ENCODE measurements at places on chromosomes 1 and 21.

- no peak for DNase-seq
These were observed 25.3 kb downstream of the SH3BP5L start for GRCh38 chr1:248800459-248800858.

DNA sequence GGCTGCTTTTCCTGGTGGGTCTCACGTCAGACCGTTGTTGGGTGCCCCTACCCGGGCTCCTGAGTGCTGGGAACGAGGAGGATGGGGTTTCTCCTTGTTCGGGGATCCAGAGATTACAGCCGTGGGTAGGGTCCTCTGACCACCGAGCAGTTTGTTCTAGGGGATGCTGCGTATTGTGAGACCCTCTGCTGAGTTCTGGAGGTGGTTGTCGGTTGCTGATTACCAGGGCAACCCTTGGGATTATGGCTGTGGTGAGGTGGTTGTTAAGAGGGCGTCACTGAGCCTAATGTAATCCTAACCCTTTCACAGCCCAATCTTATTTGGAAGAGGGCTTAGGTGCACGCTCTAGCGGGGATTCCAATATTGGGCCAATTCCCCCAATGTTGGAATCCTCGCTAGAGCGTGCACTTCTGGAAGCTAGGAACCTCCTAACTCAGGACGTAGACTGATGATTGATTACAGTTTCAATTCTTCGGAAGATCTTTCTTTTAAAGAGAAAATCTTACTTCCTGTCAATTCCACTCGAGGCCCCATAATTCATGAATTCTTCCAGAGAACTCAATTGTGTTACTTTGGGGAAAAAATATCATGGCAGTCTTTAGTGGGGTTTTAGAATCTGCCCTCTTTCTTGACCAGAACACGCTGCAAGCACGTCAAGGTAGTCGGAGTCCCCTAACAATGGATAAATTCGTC is 483 bp downstream of the TCEANC2 start:
- DNase-seq, result peak; percentile 53

DNA sequence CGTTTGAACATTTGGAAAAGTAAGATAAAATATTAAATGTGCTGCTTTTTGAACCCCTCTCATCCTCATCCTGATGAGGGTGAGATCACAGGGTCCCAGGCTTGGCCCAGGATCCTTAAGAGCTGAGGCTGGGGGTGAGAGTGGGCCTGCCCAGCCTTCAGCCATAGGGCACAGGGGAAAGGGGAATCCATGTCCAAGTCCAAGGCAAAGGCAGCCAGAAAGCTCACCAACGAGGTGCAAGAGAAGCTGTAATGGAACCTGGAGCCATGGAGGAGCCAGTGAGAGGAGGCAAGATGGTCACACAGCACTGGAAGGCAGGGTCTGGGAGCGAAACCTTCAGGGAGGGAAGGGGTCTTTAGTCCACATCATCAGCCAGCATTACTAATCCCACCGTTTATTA is 191.9 kb downstream of the RRAGC start:
- no peak for DNase-seq

GRCh38 chr1:164748253-164748899 is 189.4 kb downstream of the PBX1 start:
- no peak for DNase-seq

GRCh38 chr21:42409366-42409765 is 5.7 kb downstream of the UBASH3A start:
- DNase-seq, result no peak

DNA sequence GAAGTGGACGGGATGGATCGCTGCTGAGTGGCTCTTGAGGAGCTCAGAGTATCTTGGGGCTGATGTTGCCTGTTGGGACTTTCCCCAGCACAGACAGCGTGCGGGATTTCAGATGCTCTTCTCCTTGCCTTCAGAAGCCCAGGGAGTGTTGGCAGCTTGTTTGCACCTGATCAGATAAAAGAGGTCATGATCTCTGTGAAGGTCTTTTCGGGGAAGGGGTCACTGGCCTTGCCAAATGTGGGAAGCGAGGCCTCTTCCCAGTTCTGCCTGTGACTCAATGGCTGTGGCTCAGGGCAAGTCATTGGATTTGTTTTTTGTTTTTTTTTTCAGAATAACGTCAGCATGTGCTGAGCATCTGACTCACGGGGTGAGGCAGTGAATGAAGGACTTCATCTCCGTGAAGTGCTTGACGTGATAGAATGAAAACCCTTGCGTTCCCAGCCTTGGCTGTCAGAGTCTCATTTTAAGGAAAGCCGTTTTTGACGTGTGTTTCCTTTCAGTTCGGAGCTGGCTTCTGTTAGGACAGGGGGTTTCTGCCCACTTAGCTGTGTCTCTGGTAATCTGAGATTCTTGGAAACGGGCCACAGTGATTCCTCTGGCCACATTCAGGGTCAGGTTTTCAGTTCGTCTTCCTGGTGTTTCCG is 46.7 kb downstream of the GALNT2 start:
- DNase-seq, result no peak

DNA sequence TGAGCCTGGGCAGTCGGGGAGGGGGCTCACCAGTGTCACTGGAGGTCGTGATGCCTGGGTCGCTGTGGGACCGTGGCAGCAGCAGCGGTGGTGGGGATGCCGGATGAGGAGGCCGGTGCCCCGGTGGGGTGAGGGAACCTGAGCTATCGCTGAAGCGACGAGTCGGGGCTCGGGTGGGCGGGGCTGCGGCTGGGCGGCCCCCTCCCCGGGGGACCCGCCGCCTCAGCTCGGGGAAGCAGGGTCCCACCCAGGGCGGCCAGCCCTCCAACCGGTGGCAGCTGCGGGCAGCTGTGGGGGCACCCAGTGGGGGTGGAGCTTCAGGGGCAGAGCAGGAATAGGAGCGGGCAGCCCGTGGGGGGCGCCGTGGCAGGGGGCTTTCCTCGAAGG is 5.0 kb downstream of the ENTREP3 start:
- peak; percentile 75 for DNase-seq

DNA sequence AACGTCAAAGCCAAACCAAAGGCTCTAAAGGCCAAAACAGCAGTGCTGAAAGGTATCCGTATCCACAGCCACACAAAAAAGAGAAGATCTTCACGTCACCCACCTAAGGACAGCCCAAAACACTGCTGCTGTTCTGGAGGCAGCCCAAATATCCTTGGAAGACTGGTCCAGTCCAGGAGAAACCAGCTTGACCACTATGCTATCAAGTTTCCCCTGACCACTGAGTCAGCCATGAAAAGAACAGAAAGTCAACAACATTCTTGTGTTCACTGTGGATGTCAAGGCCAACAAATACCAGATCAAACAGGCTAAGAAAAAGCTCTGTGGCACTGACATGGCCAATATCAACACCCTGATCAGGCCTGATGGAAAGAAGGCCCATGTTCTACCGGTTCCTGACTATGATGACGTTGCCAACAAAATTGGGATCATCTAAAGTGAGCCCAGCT is 32.1 kb downstream of the ARID4B start:
- DNase-seq, result no peak

GRCh38 chr1:198829944-198830343 is 191.1 kb downstream of the PTPRC start:
- DNase-seq, result no peak

- DNase-seq, result no peak
These were observed 131.8 kb downstream of the PDE4B start for GRCh38 chr1:65924471-65924870.

DNA sequence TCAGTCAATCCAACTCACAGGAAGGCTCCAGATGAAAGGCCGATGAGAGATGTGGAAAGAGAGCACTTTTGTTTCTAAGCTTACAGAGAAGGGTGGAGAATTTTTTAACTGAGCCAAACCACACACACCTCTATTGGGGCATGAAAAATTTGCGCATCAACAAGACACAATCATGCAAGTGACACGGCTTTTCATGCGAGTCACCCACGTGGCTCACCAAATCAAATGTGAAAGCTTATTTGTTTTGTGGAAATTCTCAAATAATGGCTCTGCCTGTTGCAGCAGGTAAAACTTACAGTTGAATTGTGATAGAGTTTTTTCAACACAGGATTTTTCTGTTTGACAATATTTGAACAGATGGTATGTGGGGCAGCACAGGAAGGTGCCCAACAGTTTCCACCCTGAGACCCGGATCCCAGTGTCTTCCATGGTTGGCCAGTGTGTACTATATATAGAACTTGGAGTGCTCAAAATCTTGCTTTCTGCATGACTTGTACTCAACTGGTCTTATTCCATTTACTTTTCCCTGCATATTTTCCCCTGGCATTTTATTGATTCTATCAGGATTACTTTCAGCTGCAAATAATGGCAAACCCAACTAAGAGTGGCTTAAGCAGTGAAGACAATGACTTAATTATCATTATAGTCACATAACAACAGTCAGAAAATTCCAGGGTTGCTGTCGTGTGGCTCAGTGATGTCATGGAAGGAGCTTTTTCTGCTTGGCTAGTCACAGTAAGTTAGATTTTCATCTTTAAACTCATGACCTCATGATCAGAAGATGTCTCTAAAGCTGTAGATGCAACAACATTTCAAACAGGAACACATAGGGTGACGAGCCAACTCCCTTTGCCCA is 90.6 kb upstream of the SIM2 start:
- DNase-seq, result no peak

All from hematopoietic multipotent progenitor cell treated with erythropoietin and hydrocortisone succinate and interleukin-3 and kit ligand, for 4 days (in vitro differentiated cells).